CD8-positive, alpha-beta T cell (primary cell): ENCODE measurements at places on chromosomes 16 and 17.

DNA sequence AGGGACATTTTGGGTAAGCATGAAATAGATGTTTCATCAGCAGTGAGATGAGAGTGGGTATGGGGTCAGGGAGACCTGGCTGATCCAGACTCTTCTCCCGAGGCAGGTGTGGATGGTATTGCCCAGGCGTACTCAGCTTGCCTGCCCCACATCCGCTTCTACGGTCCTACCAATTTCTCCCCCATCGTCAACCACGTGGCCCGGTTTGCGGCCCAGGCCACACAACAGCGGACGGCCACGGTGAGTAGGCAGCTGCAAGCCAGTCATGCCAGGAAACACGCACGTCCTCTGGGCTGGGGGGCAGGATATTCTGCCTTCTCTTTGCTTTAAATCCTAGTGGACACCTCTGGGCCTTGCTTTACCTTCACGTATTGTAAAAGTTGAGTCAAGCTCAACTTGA lies 44.7 kb downstream of the CPNE2 start:
- no peak for DNase-seq

DNA sequence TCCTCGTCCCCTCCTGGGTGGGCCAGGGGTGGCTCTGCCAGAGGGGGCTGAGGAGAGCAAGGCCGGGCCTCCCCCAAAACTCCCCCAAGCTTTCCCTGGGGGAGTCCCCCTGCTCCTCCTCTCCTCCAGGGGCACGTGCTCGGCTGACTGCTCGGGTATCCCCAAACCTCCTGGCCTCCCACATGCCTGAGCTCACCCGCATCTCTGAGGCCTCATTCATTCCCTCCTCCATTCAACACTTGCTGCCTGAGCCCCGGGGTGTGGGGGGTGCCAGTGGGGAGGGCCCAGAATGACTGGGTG lies 83.1 kb downstream of the RTN4RL1 start:
- DNase-seq, result no peak

DNA sequence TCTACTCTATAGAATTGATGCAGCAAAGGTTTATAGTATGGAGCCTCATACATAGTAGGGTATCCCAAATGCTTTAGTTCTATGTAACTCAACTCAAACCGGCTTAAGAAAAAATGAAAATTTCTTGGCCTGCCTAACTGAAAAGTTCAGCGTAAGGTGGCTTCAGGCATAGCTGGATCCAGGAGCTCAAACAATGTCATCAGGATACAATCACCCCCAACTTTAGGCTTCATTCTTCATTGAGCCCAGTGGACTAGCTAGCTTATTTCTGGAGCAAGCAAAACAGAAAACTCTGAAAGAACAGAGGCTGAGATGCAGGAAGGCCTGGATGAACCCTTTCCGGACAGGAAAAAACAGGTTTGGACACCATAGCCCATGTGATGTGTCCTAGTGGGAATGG lies 147.5 kb upstream of the HS3ST4 start:
- DNase-seq, result no peak

GRCh38 chr16:73253922-73254480 lies 206.1 kb upstream of the ZFHX3 start:
- DNase-seq, result no peak

DNA sequence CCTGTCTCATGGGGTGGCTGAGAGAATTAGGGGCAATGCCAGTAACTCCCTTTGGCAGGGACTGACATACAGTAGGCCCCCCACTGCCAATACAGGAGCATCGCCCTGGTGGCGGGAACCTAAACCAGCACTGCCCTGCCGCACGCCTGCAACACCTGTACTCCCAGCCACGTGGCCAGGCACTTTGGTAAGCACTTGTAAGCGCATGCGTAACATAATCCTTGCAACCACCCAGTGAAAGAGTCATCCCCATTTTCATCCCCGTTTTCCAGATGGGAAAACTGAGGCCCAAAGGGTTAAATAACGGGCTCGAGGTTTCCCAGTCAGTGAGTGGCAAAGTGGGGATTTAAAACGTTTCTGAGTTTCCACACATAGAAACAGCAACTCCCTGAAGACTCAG lies 17.5 kb downstream of the SCN4A start:
- no peak for DNase-seq

- no peak for DNase-seq
These were observed 73.2 kb upstream of the CDH5 start for GRCh38 chr16:66293207-66293735.

DNA sequence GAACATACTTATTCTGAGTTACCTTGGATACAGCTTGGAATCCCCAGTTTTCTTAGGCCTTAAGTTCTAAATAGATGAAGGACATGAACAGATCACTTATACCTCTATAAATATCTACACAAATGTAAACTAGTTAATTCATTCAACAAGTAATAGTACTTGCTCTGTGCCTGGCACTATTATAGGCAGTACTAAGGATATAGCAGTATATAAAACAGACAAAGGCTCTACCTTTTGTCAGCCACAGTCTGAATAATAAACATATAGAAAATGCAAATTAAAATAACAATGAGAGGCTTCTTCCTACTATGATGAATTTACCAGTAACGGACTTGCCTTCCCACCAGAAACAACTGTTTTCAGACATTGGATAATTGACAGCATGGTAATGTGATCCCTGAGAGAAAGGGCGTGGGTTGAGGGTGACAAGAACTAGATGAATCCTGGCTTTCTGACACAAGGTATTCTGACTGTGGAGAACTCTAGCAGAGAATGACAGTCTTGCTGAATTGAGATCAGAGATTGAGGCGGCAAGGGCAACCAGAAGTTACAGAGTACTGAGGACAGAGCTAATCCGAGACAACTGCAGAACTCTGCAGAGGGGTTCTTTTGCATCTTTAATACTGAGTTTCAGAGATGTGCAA lies 170.5 kb downstream of the TANC2 start:
- DNase-seq, result no peak

DNA sequence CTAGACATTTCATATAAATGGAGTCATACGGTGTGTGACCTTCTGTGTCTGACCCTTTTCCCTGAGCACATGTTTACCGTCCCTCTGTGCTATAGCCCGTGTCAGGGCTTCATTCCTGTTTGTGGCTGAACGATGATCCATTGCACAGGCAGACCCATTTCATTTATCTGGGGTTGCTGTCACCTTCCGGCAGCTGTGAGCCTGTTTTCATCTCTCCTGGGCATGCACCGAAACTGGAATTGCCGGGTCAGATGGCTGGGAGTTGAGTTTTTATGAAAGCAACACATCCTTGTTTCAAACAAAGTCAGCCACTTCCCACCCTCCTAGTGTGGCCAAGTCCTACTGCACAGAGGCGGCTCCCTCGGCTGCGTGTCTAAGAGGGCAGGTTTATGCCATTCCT lies 25.5 kb downstream of the BAIAP2 start:
- DNase-seq, result no peak

DNA sequence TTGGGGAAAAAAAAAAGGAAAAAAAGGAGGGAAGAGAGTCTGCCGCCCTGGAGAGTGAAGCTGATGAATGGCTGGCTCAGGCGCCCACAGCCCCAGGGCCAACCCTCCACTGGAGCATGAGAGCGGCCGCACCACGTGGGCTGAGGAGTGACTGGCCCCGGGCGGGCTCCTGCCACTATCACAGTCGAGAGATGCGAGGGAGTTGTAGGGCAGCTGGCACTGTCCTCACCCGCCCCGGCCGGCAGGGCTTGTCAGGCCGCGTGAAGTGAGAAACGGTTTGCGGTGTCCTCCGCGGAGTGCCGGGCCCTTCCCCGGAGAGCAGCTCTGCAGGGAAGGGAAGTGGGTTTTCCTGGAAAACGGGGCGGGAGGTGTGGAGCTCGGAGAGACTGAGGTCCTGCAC lies 45.9 kb downstream of the JPH3 start:
- no peak for DNase-seq
